Aorta (tissue), 5 donors: ENCODE measurements at places on chromosomes 6 and 20. TPM values are rescaled to one million over a fixed set of nuclear protein-coding genes. Genes with fewer than 3 reads are reported as not detected.
A peak's percentile ranks its signal among the peaks of the same experiment; 100 is the strongest.

Gene CD24
- total RNA-seq: 8.0 TPM

Gene NRSN1
- total RNA-seq: not detected

Gene HLA-DQB2
- 18.1 TPM for total RNA-seq

Gene DAAM2
- total RNA-seq: 62.1 TPM

Gene ULBP2
- 0.68 TPM for total RNA-seq

Gene GABRR2
- total RNA-seq: 3.3 TPM

Gene ESR1
- 12.3 TPM for total RNA-seq

Gene SLC35D3
- total RNA-seq: not detected

Gene TRAPPC3L
- total RNA-seq: 0.55 TPM

DNA sequence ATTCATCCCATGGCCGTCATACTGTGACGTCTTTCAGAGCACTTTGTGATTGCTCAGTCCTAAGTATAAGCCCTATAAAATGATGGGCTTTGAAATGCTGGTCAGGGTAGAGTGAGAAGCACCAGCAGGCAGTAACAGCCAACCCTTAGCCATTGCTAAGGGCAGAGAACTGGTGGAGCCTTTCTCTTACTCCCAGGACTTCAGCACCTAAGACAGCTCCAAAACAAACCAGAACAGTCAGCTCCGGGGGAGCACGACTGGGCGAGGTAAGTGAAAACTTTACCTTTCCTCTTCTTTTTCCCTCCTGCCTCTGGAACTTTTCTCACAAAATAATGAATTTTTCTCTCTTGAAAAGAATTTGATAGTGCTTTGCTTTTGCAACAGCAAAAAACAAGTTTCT lies at the start of gene VIP:
TSS of gene VIP (plus strand) at position 104 of the 400 bp plus-strand sequence. CDS start 1,381 bp downstream, outside the sequence.
- H3K27ac ChIP-seq: no peak within 1 kb of the TSS
- no peaks in the 10 kb centered on the region for H3K36me3 ChIP-seq
- H3K4me3 ChIP-seq: no peak within 1 kb of the TSS
- no peak for DNase-seq
- H3K27me3 ChIP-seq: no peaks in the 10 kb centered on the region

DNA sequence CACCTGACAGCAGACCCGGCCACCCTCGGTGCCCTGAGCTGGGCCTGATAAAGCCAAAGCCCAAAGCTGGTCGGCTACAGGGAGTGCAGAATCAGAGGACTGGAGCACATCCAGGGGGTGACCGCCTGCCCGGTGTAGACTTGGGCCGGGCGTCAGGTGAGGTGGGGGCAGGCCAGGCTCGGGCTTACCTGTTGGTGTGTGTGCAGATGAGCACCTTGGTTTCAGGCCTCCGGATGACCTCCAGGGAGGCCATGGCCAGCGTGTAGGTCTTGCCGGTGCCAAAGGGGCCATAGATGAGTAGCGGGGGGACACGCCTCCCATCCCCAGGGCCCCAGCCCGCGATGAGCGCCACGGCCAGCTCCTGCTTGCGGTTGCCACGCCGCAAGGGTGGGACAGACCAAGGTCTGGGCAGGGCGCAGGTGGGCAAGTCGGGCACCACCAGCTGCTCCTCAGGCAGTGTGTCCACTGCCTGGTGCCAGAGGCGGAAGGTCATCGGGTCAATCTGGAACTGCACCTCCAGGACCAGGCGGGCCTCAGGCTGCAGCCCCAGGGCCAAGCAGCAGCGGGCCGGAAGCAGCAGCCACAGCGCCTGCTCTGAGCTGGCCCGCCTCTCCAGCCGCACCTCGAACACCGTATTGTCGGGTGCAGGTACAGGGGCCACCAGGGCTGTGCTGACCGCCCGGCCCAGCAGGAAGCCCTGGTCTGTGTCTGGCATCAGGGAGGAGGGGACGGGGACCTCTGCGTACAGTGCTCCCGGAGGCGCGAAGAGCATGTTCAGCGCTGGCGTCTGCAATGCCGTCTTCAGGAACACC lies 5.7 kb downstream of the HELZ2 start:
- H3K27me3 ChIP-seq: no peaks in the 10 kb centered on the region
- H3K4me3 ChIP-seq: no peak overlapping the region
- no peak for DNase-seq
- H3K36me3 ChIP-seq: no peaks in the 10 kb centered on the region
- no peaks in the 10 kb centered on the region for H3K4me1 ChIP-seq

GRCh38 chr6:20366082-20366830 lies 35.4 kb upstream of the E2F3 start:
- H3K4me1 ChIP-seq: no peaks in the 10 kb centered on the region
- H3K27me3 ChIP-seq: no peaks in the 10 kb centered on the region
- no peak overlapping the region for H3K4me3 ChIP-seq
- no peak overlapping the region for H3K27ac ChIP-seq

DNA sequence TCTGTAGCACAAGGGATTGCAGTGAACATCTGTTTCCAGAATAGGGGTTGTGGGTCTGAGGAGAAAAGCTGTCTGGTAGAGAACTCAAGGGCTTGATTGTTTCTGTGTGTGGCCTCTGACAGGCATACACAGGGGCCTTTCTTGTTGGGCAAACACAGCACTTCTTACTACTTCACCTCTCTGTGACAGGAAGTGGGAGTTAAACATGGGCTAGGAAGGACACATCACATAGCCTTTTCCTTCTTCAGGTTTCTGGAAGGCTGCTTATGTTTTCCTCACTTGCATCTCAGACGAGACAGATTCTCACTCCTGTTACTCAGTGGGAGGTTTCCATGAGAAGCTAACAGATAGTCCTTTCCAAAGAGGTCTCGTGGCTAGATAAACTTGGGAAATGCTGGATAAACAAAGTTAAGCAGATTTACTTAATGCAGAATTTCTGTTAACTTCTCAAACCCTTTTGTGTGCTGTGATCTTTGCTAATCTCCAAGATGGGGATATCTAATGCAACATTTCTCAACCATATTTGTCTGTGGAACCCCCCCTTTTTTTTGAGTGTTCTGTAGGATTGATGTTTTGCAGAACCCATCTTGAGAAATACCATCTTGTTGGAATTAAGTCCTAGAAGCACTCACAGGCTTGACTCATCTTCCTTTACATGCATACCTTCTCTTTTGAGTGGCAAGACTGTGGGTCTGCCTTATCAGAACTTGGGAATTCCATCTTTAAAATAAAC lies 41.9 kb upstream of the RNF8 start:
- H3K27me3 ChIP-seq: no peaks in the 10 kb centered on the region
- no peak overlapping the region for H3K4me3 ChIP-seq
- H3K36me3 ChIP-seq: no peaks in the 10 kb centered on the region
- no peak for DNase-seq

DNA sequence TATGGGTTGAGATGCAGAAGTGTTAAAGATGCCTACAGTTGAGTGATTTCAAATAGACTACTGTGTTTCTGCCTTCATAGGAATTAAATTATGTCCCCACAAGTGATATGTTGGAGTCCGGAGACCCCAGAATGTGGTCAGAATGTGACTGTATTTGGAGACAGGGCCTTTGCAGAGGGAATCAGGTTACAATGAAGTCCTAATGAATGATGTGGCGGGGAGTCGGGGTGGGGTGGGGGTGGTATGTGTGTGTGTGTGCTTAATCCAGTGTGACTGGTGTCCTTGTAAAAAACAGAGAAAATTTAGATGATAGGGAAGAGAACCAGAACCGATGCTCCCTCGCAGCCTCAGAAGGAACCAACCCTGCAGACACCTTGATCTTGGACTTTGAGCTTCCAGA lies 448.2 kb downstream of the QKI start:
- no peaks in the 10 kb centered on the region for H3K4me1 ChIP-seq
- no peak for DNase-seq
- H3K27ac ChIP-seq: no peak overlapping the region
- H3K36me3 ChIP-seq: no peaks in the 10 kb centered on the region
- no peak overlapping the region for H3K4me3 ChIP-seq
- H3K27me3 ChIP-seq: no peaks in the 10 kb centered on the region

- H3K36me3 ChIP-seq: no peaks in the 10 kb centered on the region
- H3K4me3 ChIP-seq: no peak overlapping the region
- no peaks in the 10 kb centered on the region for H3K27me3 ChIP-seq
- no peaks in the 10 kb centered on the region for H3K4me1 ChIP-seq
These were observed 18.4 kb downstream of the ECT2L start for GRCh38 chr6:138814179-138814834.

GRCh38 chr6:134676307-134677281 lies 273.3 kb downstream of the ALDH8A1 start:
- no peaks in the 10 kb centered on the region for H3K4me1 ChIP-seq
- H3K36me3 ChIP-seq: no peaks in the 10 kb centered on the region
- no peak overlapping the region for H3K4me3 ChIP-seq
- no peak overlapping the region for H3K27ac ChIP-seq
- no peaks in the 10 kb centered on the region for H3K27me3 ChIP-seq
- DNase-seq: no peak

DNA sequence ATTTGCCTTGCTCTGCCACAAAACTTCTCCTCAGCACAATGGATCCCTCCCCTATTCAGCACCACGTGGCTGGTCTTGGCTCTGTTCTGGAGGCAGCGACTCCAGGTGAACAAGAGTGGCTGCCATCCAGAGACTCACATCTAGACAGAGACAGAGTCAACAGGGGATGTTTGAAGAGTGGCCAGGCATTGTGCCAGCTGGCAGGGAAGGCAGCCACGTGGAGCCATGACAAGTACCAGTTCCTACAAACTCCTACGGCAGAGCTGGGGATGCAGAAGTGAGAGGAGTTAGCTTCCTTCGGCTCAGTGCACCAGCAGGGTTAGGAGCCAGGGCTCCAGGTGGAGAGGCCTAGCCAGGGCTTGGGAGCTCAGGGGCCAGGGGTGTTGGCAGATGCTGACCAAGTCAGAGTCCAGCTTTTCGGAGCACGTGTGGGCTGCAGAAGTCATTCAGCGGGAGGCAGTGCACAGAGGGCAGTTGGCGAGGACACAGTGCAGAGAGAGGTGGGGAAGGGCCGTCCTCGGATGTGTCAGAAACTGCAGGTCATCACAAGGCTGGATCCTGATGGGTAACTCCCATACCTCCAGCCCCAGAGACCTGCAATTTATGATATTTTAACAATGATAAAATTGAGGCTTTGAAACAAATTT lies 171.7 kb upstream of the PDE10A start:
- H3K4me3 ChIP-seq: no peak overlapping the region
- no peaks in the 10 kb centered on the region for H3K27me3 ChIP-seq
- DNase-seq: no peak
- H3K36me3 ChIP-seq: no peaks in the 10 kb centered on the region
- H3K4me1 ChIP-seq: no peaks in the 10 kb centered on the region

GRCh38 chr6:16318538-16318937 lies 80.2 kb downstream of the GMPR start:
- no peak overlapping the region for H3K4me3 ChIP-seq
- H3K36me3 ChIP-seq: no peaks in the 10 kb centered on the region
- H3K27ac ChIP-seq: peak overlapping the region; percentile 36
- H3K4me1 ChIP-seq: peaks cover 7% of the 10 kb centered on the region
- peak; percentile 82 for DNase-seq

DNA sequence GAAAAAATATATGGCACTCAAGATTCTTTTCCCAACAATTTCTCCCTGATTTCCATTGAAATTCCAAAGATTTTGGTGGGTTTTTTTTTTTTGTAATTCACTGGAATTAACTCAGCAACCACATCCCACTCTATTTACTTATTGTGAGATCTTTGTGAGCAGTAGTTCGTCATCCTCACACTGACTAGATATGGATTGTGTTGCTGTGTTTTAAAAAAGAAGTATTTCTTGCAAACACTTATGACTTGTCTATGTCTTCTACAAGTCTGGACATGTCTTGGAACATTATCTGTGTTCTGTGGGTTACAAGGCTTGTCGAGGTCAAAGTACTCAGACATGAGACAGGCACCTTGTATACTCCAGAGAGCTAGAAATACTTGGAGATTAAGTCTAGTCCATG lies 7.3 kb upstream of the TENT5A start:
- H3K27ac ChIP-seq: no peak overlapping the region
- H3K4me3 ChIP-seq: no peak overlapping the region
- H3K36me3 ChIP-seq: no peaks in the 10 kb centered on the region

GRCh38 chr6:19432966-19433498 lies 404.1 kb upstream of the ID4 start:
- H3K27ac ChIP-seq: no peak overlapping the region
- DNase-seq: no peak
- H3K27me3 ChIP-seq: no peaks in the 10 kb centered on the region
- H3K4me3 ChIP-seq: no peak overlapping the region

GRCh38 chr6:1615853-1616420 lies 6.2 kb downstream of the FOXC1 start:
- peaks cover 5% of the 10 kb centered on the region for H3K36me3 ChIP-seq
- H3K27ac ChIP-seq: peak overlapping the region; percentile 99
- DNase-seq: no peak
- no peaks in the 10 kb centered on the region for H3K4me1 ChIP-seq

GRCh38 chr20:47795214-47795907 lies 10.1 kb upstream of the SULF2 start:
- H3K36me3 ChIP-seq: no peaks in the 10 kb centered on the region
- no peak overlapping the region for H3K27ac ChIP-seq
- no peaks in the 10 kb centered on the region for H3K4me1 ChIP-seq
- no peaks in the 10 kb centered on the region for H3K27me3 ChIP-seq
- no peak overlapping the region for H3K4me3 ChIP-seq

- no peak overlapping the region for H3K4me3 ChIP-seq
- no peaks in the 10 kb centered on the region for H3K27me3 ChIP-seq
- H3K4me1 ChIP-seq: no peaks in the 10 kb centered on the region
- H3K36me3 ChIP-seq: no peaks in the 10 kb centered on the region
These were observed 15.9 kb upstream of the ZBTB24 start for GRCh38 chr6:109498936-109499335.

DNA sequence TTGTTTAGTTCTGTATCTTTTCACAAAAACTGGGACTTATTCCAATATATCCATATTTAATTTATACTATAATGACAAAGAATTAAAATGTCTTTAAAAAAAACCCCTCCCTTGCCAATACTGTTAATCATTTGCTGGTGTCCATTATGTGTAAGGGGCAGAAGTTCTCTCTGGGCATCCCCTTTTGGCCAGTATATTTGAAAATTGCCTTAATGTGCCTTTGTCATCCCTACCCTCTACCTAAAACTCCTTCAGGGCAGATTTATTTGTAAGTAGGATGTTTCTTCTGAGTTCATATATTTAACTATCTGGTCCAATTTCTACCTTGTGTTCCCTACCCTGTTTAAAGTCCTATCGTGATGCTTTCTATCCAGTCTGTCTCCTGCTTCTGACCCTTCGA lies 62.9 kb downstream of the ARHGAP18 start:
- H3K27me3 ChIP-seq: no peaks in the 10 kb centered on the region
- H3K4me3 ChIP-seq: no peak overlapping the region
- no peaks in the 10 kb centered on the region for H3K36me3 ChIP-seq
- no peak for DNase-seq
- H3K4me1 ChIP-seq: peaks cover 2% of the 10 kb centered on the region

DNA sequence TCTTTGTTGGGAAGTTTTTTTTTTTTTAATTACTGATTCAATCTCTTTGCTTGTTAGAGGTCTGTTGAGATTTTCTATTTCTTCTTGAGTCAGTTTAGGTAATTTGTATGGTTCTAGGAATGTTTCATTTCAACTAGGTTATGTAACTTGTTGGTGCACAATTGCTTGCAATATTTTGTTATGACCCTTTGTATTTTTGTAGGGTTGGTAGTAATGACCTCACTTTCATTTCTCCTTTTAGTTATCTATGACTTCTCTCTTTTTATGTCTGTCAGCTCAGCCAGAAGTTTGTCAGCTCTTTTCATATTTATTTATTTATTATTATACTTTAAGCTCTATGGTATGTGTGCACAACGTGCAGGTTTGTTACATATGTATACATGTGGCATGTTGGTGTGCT lies 51.1 kb upstream of the SLC24A3 start:
- no peaks in the 10 kb centered on the region for H3K27me3 ChIP-seq
- H3K36me3 ChIP-seq: no peaks in the 10 kb centered on the region
- H3K4me3 ChIP-seq: no peak overlapping the region
